ENCODE measurements at places on chromosomes 12 and 14.

GRCh38 chr12:127861406-127861805 is 405.6 kb upstream of the TMEM132C start:
- DNase-seq: no peak

DNA sequence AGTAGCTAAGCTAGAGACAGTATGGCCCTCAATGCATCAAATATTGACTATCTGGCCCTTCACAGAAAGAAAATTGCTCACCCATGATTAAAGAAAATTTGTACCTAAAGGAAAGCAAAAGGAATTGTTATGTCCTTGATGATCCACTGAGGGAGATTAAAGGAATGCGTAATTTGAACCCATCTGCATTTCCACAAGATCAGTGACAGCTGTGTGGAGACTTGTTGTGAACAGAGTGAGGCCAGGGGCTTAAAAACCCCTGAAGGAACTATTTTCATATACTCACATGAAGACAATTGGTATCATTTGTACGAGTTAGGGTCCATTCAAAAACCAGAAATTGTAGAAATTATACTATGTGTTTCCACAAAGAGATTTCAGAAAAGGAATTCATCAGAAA is 1908.1 kb upstream of the SEL1L start:
- no peak for DNase-seq

DNA sequence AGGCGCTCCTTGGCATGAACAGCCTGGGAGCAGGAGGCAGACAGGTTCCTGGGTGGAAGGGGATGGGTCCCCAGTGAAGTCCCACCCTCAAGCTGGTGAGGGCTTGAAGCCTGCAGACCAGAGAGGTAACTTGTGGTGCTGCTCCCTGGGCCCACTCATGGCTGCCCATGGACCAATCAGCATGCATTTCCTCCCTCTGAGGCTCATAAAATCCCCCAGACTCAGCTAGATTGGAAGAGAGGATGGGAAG is 50.2 kb downstream of the A2M start:
- DNase-seq: no peak

- DNase-seq: no peak
These were observed 86.9 kb downstream of the BCAT1 start for GRCh38 chr12:24861766-24862540.

DNA sequence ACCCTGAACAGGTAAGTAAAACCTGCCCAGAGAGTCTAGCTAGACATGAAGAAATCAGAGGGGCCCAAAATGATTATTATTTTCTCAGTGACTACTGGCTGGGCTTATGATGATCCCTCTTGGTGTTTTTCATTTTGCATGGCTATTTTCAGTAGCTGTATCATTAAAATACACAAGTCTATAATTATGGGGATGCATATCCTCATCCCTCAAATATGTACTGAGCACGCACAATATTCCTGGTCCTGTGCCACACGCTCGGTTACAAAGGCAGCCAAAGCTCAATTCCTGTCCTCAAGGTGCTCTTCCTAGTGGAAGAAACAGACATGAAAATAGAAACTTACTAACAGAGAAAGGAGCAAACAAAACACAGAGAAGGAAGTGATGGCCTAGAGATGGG is 180.0 kb downstream of the DAD1 start:
- no peak for DNase-seq

All from cortex of kidney (tissue), 1 donor.